ENCODE measurements at places on chromosomes 6 and 20.

GRCh38 chr6:136347847-136348246, 58.2 kb upstream of the BCLAF1 start:
- DNase-seq = no peak

DNA sequence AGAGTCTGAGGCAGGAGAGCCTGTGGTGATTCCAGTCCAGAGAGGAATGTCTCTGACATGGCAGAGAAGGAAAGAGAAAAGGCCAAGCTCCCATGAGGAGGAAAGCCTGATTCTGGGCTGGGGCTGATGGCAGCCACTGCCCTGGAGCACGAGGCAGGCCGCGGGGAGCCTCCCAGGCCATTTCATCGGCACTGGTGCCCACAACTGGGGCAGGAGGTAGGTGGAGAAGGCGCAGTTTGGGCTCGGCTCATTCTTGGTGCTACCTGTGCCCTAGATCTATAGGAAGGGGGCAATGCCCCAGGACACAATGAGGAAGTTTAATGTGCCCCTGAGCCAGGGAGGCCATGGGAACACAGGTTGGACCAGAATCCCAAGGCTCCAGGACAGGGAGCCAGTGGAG, 2.6 kb upstream of the TREML1 start:
- DNase-seq = no peak

GRCh38 chr20:4061987-4062386, 46.6 kb upstream of the RNF24 start:
- no peak for DNase-seq

- DNase-seq = no peak
Observed at GRCh38 chr20:57332105-57333089, 2.8 kb downstream of the SPO11 start.
